ENCODE measurements at places on chromosomes 12 and 14.

DNA sequence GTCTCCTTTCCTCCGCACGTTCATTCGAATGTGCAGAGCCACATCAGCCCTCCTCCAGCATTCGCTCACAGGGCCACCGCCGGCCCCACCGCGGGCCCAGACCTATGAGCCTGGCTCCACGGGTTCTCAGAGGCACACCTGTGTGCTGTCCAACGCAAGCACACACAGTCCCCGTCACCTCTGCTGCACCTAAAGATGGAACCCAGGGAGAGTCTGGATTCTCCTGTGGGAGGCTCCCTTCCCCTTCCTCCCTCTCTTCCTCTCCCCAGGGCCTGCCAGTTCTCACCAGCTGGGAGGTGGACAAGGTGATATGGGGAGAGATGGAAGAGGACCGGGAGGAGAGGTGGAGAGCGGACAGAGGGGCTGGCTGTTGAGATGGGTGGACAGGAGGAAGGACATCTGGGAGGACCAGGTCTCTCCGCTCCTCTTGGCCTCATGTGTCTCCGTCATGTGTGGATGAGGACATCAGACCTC lies 4.9 kb upstream of the AQP6 start:
- no peak for DNase-seq

DNA sequence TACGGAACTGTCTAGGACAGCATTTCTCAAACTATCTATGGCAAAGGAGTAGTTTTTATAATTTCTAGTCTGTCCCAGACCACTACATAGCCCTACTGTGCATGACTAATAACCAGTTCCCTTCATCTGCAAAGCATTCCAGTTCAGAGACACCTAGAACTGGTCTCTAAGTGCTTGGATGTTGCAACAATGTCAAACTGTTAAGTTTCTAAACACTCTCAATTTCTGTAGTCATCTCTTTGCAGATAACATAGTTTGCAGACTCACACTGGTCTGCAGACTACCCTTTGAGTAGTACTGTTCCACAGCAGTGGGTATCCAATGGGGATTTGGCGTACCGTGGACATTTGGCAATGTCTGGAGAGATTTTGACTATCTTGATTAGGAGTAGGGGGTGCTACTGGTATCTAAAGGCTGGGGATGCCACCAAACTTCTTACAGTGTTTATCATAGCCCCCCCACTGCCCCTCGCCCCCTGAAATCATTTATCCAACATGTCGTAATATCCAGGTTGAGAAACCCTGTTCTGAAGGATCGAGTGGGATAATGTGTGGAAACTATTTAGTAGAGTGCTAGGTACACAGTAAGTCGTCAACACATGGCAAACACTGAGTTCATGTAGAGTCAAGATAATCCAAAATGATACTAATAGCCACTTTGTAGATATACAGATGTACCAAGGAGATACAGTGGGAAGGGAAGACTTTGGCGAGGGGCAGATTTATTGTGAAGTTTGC lies 1.7 kb downstream of the C12orf76 start:
- no peak for DNase-seq

GRCh38 chr12:105552056-105552455 lies 221.6 kb downstream of the C12orf75 start:
- no peak for DNase-seq

- DNase-seq: no peak
These were observed 103.5 kb downstream of the MED13L start for GRCh38 chr12:116174006-116174405.

DNA sequence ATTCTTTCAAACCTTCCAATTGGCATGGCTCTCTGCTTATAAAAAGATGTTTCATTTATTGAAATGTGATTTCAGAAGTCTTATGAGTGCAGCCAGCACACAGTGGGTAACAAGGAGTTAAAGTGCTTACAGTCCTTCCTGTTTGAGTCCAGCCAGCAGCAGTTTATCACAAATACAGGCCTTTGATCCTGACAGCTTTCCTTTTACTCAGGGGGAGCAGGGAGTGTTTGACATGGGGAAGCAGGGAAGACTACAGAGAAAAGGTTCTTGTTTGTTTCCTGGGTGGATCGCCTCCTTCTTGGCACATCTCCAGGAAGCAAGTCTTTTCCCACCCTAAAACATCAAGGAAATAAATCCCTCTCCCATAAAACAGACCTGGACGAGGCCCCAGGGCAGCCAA lies 216.1 kb downstream of the MSRB3 start:
- DNase-seq: no peak

DNA sequence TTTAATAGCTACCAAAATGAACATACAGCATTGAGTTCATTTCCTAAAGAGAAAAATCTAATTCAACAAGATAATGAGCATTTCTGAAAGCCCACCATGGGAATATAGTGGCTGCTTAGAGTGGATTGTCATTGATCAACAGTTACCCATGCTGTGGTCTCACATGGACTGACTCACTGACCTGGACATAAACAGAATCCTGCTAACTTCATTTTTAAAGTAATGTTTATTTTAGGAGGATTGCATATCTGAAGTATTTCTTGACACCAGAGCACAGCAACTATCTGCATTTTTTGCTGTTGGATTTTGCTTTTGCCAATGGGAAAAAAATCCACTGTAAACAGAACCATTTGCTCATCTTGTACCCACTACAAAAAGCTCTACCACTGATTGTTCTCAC lies 71.7 kb downstream of the KCNC2 start:
- peak; percentile 2 for DNase-seq
